ENCODE measurements at places on chromosomes 4 and X. TPM values are rescaled to one million over a fixed set of nuclear protein-coding genes. Genes with fewer than 3 reads are reported as not detected.

- no peaks in the 10 kb centered on the region for H3K36me3 ChIP-seq
- no peaks in the 10 kb centered on the region for H3K27me3 ChIP-seq
- no peak overlapping the region for H3K27ac ChIP-seq
- peak; percentile 77 for DNase-seq
Measured at GRCh38 chrX:1453951-1454785, 1.5 kb upstream of the ASMTL start.

DNA sequence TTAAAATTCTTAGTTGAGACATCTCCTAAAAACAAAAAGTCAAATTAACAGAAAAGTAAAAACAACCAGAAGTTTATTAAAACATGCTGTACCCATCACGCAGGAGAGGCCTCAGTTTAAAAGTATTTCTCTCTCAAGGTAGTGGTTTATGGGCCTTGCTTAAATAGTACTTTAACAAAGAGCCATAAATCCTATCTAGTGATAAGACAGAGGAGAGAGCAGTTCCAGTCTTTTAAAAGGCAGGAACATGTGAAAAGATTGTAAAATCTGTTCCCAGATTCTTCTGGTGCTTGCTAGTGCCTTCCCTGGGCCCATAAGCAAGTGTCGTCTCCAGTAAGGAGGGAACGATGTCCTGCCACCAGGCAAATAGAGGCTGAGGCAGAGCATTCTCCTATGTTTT is 476.3 kb upstream of the ADGRL3 start:
- H3K4me1 ChIP-seq, result no peaks in the 10 kb centered on the region
- H3K36me3 ChIP-seq, result no peaks in the 10 kb centered on the region
- no peak for DNase-seq
- H3K27ac ChIP-seq, result no peak overlapping the region
- no peak overlapping the region for H3K4me3 ChIP-seq

TKTL1 gene
- total RNA-seq, result not detected

CXCL8 gene
- 0.37 TPM for total RNA-seq

DNA sequence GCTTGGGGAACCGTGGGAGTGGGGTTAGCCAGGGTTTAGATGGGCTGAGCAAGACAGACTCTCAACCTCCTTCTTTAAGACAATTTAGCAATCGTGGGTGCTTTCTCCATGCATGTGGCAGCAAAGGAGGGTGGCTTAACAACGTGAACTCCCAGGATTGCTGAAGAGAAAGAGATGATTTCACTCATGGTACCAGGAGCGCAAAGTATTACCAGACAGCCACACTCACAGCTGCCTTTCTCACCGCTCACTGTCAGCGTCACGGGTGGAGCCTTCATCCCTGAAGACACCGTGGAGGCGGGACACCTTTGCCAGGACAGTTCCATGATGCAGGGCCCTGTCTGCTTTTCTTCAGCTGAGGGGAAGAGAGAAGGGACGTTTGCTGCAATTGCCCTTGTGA is 212.5 kb upstream of the PSAPL1 start:
- H3K27ac ChIP-seq, result no peak overlapping the region
- H3K4me3 ChIP-seq, result no peak overlapping the region
- H3K4me1 ChIP-seq, result no peaks in the 10 kb centered on the region
- H3K36me3 ChIP-seq, result no peaks in the 10 kb centered on the region

DNA sequence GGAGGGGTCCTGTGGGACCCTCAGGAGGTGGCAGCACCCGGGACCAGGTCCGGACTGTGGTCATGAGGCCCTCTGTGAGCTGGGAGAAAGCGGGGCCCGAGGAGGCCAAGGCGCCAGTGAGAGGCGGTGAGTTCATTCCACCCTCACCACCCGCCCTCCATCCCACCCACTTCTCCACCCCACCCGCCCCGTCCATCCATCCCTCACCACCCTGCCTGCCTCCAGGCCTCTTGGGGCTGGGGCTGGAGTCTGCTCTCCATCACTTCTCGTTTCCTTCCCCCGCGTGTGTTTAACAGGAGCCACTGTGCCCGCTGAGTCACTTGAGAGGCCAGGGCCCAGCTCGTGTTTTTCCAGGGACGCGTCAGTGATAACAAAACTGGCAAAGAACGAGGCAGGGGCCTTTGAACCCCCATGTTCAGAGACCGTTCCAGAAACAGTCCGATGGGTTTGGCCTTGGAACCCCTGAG is 6.2 kb downstream of the SH3TC1 start:
- no peak overlapping the region for H3K27ac ChIP-seq
- DNase-seq, result no peak
- H3K27me3 ChIP-seq, result no peaks in the 10 kb centered on the region
- H3K36me3 ChIP-seq, result no peaks in the 10 kb centered on the region
- no peak overlapping the region for H3K4me3 ChIP-seq
- peaks cover 5% of the 10 kb centered on the region for H3K4me1 ChIP-seq

- no peak for DNase-seq
- no peaks in the 10 kb centered on the region for H3K36me3 ChIP-seq
- H3K27ac ChIP-seq, result no peak overlapping the region
- no peaks in the 10 kb centered on the region for H3K27me3 ChIP-seq
Measured at GRCh38 chr4:11421116-11421515, 7.6 kb downstream of the HS3ST1 start.

DUSP9 gene
- total RNA-seq, result 0.28 TPM

- H3K27me3 ChIP-seq, result no peaks in the 10 kb centered on the region
- H3K4me1 ChIP-seq, result no peaks in the 10 kb centered on the region
- H3K27ac ChIP-seq, result no peak overlapping the region
- no peak for DNase-seq
Measured at GRCh38 chr4:133938061-133938460, 263.5 kb downstream of the PABPC4L start.

DNA sequence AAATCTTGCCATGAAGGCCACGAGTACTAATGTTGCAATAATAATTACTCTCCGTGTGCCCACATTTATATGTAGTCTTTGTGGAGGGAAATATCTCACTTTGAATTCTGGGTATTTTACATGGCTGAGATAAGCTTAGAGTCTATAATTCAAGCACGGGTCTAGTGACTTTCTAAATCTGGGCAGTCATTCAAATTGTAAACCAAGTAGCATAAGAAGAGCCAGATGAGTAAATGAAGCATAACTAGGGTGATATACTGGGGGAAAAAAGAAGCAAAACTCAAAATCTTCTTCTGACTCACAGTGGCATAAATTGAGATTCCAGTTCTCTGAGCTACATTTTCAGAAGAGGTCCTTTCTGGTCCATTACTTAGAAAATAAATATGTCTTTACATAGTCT is 53.0 kb downstream of the MAPK10 start:
- DNase-seq, result no peak
- no peak overlapping the region for H3K4me3 ChIP-seq

- no peaks in the 10 kb centered on the region for H3K36me3 ChIP-seq
- H3K4me3 ChIP-seq, result no peak overlapping the region
- no peak overlapping the region for H3K27ac ChIP-seq
- no peaks in the 10 kb centered on the region for H3K27me3 ChIP-seq
- DNase-seq, result no peak
Measured at GRCh38 chr4:37652747-37653527, 33.2 kb downstream of the RELL1 start.

SOX3 gene
- total RNA-seq, result not detected

DNA sequence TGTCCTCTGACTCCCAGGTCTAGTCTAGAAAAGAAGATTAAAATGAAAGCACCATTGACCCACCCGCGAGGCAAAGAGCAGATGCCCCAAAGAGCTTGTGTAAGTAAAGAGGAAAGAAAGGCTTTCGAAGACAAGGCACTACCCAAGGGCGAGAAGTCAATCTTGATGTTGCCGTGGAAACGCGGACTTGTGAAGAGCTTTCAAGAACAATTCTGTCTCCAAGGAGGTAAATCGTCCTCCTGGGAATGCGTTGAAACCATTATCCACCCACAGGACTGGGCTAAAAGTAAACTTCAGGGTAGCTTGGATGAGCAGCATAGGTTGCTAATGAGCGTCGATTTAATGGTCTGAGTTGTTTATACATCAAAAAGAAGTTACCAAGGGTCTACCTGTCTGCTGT is 189.3 kb downstream of the DHRSX start:
- no peak overlapping the region for H3K4me3 ChIP-seq
- DNase-seq, result no peak
- no peaks in the 10 kb centered on the region for H3K4me1 ChIP-seq

- H3K4me3 ChIP-seq, result no peak overlapping the region
- no peaks in the 10 kb centered on the region for H3K4me1 ChIP-seq
- no peak overlapping the region for H3K27ac ChIP-seq
Measured at GRCh38 chr4:10671366-10671765, 13.2 kb downstream of the CLNK start.

Data from pancreas (tissue), 10 donors.